HT1080 (cell line): ENCODE measurements at places on chromosomes 11 and 22. TPM values are rescaled to one million over a fixed set of nuclear protein-coding genes. Genes with fewer than 3 reads are reported as not detected.
A peak's percentile ranks its signal among the peaks of the same experiment; 100 is the strongest.

DNA sequence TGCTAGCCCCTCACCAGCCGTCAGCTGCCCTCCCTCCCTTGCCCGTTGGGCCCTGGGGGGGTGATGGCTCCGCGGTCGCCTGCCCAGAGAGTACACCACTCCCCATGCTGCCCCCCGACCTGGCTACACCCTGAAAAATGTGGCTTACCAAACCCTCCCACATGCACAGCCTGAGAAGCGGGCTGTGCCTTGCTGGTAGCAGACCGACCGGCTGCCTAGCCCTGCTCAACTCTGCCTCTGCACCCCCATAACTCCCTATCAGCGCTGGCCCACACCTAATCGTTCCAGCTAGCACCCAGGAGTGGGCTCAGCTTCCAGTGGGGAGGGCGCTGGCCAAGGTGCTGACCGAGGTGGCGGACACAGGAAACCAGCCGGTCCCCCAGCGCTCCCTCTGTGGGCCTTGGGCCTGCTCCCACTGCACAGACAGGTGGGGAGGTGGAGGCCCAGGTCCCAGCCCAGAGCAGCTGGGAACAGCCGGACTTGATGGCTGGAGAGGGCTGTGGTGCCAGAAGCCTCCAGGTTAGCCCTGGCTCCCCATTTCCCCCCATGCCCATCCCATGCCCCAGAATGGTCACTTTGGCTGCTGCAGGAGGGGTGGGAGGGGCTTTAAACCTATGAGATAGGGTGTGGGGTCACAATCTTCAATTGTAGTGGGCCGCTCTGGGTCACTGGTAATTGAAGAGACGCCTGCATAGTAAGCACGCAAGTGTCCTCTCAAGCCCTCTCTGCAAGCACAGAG, 32.1 kb upstream of the PRODH start:
- DNase-seq, result no peak

DNA sequence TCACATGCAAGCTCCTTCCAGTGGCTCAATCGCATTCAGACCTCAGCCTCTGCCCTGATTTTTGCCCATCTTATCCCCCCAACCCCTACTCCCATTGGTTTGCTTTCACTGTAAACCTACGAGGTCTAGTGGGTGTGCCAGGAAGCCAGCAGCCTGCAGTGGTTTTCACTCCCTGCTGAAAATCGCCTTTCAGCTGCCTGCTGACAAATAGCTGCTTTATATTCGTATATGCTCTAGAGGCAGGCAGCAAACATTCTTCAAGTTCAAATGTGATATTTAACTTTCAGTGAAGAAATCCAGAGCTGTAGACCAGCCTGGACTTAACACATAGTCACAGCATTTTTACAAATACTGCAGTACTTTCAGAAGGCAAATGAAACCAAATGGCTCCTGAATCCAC, 92.8 kb upstream of the APOA1 start:
- DNase-seq, result peak; percentile 32

- peak; percentile 8 for DNase-seq
Observed at GRCh38 chr22:17303840-17304779, 65.2 kb upstream of the CECR2 start.

DNA sequence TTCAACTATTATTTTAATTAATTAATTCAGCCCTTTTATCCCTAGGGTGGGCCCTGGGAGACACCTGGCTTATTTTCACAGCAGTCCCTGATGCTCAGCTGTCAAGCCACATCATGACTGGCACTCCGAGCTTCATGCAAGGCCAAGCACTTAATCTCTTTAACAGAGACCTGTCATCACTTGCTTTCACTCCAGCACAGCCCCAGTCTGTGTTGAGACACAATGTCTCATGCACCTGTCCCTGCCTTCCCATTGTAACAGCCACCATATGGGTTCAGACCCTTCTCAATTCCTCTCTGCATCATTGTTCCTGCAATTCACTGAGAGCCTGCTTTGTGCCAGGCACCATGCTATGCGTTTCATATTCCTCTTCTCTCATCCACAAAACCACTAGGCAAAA, 222.2 kb upstream of the TENM4 start:
- no peak for DNase-seq

DNA sequence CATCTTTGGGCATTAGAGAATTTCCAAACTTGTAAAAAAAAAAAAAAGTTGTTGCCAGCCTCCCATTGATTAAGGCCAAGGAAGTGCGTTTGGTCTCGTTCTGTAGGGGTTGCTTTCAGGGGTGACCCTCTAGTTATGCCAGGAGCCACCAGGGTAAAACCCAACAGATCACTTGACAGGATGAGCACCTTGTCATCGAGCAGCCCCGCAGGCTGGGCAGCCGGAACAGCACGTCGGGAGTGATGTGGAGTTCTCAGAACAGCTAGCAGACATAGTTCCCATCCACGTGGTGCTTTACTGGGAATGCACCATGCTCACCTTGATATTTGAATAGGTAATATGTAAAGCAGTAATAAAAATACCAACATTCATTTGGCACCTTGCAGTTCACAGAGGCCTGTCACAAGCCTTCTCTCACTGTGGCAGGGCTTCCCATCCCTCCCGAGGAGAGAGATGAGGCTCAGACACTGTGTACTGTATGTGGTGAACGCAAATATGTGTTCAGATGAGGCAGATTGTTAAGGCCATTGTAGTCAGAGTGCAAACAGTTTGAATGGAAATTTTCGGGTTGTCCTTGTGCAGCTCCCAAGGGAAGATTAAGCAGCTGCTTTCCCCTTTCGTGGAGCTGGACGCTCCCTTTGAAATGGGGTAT, 70.9 kb upstream of the SORL1-AS1 start:
- DNase-seq, result no peak

- DNase-seq, result no peak
Observed at GRCh38 chr11:35815556-35816315, 128.1 kb upstream of the LDLRAD3 start.

DNA sequence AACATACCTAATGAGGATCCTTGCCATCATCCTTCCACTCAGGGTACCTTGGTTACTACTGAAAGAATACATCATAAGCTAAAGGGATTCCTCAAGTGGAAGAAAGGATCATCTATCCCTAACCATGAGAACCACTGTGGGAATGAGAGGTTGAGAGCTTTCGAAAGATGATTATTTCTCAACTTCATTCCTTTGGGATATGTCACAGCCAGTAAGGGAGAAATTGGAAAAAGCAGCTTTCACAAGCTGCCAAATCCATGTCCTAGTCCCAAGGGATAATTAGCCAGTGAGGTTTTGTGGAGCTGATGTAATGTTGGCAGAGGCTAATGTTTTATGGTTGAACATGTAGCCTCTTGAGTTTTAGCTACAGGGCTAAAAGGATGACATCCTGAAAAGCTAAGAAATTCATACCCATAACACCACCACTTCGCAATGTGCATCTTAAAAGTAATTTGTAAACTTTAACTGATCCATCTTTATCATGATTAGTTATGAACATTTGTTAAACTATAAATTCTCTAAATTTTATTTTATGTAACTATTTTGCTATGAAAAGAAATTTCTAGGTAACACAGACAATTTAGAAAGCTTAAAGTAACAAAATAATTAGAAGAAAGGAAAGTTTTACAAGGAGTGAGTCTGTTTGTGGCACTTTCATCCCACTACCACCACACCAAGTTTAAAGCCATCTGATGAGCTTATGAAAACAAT, 123.9 kb downstream of the MRTFA start:
- DNase-seq, result peak; percentile 94

GRCh38 chr11:17551347-17552040, 4.4 kb downstream of the OTOG start:
- DNase-seq, result no peak

- DNase-seq, result peak; percentile 95
Observed at GRCh38 chr11:86726118-86726753, 53.8 kb upstream of the ME3 start.

GRCh38 chr11:70888061-70888460, 364.3 kb downstream of the SHANK2 start:
- no peak for DNase-seq

GRCh38 chr11:71170624-71171423, 81.6 kb downstream of the SHANK2 start:
- no peak for DNase-seq

- DNase-seq, result peak; percentile 60
Observed at GRCh38 chr11:126484266-126484665, 128.8 kb downstream of the ST3GAL4 start.

GRCh38 chr11:17686231-17686980, 33.0 kb upstream of the MYOD1 start:
- no peak for DNase-seq

GRCh38 chr11:119683783-119684182, 45.2 kb downstream of the NECTIN1 start:
- no peak for DNase-seq

GRCh38 chr22:41668971-41669911, 19.4 kb downstream of the SNU13 start:
- DNase-seq, result peak; percentile 62

- peak; percentile 52 for DNase-seq
Observed at GRCh38 chr11:100932474-100933100, 197.0 kb downstream of the PGR start.

Gene MS4A6E
- not detected in 2 replicates for total RNA-seq

Gene NAV2
- 1.9 and 2.2 TPM in 2 replicates for total RNA-seq

Gene KRTAP5-6
- not detected in 2 replicates for total RNA-seq

Gene DEFB131B
- not detected in 2 replicates for total RNA-seq

Gene CADM1
- total RNA-seq, result 30.1 and 30.8 TPM in 2 replicates

Gene USP28
- total RNA-seq, result 23.6 and 40.8 TPM in 2 replicates

Gene SEPTIN3
- total RNA-seq, result not detected in 2 replicates

Gene B4GALNT4
- 3.0 and 8.1 TPM in 2 replicates for total RNA-seq

Gene TYMP
- 2.0 and 2.1 TPM in 2 replicates for total RNA-seq

Gene INPP5J
- 0.23 and 0.88 TPM in 2 replicates for total RNA-seq

Gene CD3G
- not detected in 2 replicates for total RNA-seq

Gene ZP1
- 1.7 and 1.9 TPM in 2 replicates for total RNA-seq
